ENCODE measurements at places on chromosomes 2 and 18.

DNA sequence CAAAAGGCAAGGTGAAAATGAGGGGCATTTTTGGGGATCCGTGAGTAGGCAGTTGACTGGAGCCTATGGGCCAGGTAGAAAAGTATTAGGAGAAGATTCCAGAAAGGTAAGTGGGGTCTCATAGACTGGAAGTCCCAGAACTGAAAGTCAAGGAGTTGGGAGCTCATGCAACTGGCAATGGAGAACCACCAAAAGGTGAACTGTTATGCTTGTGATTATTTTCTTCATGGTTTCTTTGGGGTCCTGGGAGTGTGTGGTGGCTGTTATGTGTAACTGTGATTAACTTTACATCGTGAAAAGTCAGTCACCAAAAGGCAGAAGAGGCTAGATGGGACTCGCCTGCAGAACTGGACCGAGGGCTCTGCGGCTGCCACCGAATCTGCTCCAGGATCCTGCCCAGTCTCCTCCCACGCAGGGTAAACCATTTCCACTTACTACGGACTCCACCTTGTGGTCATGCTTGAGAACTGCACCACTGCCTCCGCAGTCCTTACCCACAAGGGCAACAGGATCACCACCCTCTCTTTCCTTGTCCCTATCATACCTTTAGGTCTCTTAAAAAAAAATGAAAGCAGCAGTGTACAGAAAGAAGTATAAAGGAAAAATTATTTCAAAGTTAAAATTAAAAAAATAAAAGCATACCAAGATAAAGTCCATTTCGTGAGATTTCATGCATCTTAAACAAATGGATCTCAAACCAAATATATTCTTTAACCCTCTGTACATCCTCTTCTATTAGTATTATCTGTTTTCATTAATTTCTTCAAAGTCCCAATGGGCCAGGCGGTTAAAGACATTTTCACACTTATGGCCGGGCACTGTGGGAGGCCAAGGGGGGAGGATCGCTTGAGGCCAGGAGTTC, 15.6 kb upstream of the CEP68 start:
- DNase-seq: peak; percentile 91

GRCh38 chr2:10022445-10022844, 20.9 kb upstream of the KLF11 start:
- no peak for DNase-seq

GRCh38 chr2:217367464-217367863, 507.6 kb upstream of the TNP1 start:
- DNase-seq: no peak

- no peak for DNase-seq
These were observed 39.9 kb downstream of the TMEM178A start for GRCh38 chr2:39705638-39706037.

DNA sequence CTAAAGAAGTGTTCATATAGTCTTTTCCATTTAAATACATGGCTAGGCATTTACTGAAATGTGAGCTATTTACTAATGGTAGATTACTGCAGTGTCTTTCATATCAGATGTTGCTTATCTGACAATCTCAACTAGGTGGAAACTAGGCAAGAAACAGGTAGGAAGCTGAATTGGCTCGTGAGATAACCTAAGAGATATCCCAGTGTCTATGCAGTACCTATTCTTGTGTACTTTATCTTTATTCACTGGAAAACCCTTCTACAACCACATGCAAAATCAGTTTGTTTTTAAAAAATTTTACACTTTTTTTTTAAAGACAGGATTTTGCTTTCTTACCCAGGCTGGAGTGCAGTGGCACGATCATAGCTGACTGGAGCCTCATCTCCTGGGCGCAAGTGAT, 63.8 kb downstream of the PLCL1 start:
- DNase-seq: no peak

- no peak for DNase-seq
These were observed 28.0 kb downstream of the EHBP1 start for GRCh38 chr2:62733546-62733945.

DNA sequence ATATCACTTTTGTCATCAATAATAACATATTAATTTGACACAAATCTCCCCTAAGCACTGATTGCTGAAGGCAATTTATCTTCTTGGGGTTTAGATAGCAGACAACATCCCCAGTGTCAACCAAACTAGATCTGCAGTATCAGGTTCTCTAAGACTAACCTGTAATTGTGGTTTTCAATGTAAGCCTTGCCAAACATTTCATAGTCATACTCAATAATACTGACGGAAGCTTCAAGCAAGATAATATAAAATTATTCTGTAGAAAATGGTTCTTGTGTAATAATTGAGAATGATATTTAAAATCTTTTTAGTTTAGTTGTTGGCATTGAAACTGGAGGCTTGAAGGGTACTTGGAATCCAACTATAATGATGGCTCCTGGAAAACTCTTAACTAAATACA, 186.3 kb downstream of the RIT2 start:
- DNase-seq: no peak

DNA sequence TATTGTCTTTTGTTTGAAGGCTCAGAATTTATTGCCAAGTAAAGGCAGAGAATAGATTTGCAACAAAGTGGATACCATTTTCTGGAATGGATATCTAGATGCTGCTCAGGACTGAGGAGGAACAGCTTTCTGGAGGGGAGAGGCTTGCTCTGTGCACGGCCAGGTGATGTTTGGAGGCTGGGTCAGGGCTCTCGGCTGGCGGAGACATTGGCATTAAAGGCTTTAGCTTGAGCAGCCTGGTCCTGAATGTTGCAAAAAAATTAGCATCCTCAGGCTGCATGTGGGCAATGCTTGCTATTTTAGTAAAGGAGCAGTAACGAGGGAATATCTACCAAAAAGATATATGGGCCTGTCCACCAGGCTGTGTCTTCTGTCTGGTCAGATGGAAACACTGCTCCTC, 20.4 kb downstream of the RNF144A start:
- no peak for DNase-seq

DNA sequence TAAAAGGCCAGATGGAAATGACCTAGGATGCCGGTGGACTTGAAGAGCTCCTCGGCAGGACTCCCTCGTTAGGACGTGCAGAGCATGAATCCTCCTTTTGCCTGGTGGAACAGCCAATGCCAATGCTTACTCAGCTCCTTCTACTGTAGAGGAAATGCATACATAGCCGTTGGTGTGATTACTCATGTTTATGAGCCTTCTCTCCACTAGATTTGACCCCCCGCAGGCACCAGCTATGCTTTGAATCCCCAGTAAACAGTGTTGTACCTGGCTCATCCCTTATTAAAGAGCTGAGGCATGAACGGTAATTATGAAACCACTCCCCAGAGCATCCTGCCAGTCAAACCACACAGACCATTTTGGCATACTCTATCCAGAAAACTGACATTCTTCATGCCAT, 172.8 kb downstream of the ANTXR1 start:
- no peak for DNase-seq

GRCh38 chr2:42867093-42868065, 75.0 kb upstream of the HAAO start:
- no peak for DNase-seq
